ENCODE measurements at places on chromosomes 3 and 15.

DNA sequence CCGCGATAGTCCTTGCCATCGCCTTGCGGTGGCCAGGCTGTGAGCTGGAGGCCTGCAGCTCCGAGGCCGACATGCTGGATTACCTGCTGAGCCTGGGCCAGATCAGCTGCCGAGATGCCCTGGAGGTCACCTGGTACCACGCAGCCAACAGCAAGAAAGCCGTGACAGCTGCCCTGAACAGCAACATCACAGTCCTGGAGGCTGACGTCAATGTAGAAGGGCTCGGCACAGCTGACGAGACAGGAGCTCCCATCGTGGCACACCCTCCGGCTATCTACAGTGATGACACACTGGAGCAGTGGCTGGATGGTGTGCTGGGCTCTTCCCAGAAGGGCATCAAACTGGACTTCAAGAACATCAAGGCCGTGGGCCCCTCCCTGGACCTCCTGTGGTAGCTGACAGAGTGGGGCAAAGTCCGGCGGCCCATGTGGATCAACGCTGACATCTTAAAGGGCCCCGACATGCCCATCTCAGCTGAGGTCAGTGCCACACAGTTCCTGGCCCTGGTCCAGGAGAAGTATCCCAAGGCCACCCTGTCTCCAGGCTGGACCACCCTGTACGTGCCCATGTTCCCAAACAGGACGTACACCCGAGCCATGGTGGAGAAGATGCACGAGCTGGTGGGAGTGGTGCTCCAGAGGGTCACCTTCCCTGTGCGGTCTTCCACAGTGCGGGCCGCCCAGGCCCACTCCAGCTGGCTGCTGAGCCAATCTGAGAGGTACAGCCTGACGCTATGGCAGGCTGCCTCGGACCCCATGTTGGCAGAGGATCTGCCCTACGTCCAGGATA lies 70.2 kb downstream of the FAM43A start:
- DNase-seq = no peak

GRCh38 chr3:67866571-67866970 lies 212.2 kb upstream of the SUCLG2 start:
- DNase-seq = no peak

- DNase-seq = no peak
These were observed 5.7 kb downstream of the RAD54L2 start for GRCh38 chr3:51544011-51544775.

DNA sequence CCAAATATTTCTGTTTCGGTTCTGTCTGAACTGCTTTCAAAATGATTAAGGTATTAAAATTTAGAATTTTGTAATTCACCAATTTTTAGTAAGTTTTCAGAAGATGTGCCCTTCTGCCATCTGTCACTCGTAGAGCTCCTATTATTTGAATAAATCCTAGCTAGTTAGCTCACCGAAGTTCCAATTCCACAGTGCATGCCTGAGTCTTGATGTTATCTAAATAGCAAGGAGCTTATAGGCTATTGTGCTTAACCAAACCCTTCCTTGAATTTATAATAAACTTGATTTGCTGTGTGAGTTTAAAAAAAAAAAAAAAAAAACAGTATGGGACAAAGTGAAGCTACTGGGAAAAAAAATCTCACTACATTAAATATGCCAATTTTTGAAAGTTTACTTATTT lies 18.7 kb downstream of the ATP13A3 start:
- no peak for DNase-seq

DNA sequence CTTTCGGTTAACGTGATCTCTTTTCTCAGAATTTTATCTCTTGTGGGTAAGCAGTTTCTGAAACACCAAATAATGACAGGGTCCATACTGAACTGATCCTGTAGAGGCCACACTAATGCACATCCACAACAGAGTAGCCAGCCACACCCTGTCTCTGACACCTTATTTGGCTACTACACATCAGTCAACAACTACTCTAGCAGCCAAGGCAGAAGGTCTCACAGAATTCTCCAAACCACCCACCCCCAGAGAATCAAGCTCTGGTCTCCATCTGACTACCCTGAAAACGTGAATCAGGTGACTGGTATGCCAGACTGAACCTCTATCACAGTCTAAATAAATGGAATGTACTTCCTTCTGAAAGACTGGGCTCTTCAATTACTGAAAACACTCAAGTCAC lies 38.0 kb downstream of the EDC3 start:
- DNase-seq = no peak

DNA sequence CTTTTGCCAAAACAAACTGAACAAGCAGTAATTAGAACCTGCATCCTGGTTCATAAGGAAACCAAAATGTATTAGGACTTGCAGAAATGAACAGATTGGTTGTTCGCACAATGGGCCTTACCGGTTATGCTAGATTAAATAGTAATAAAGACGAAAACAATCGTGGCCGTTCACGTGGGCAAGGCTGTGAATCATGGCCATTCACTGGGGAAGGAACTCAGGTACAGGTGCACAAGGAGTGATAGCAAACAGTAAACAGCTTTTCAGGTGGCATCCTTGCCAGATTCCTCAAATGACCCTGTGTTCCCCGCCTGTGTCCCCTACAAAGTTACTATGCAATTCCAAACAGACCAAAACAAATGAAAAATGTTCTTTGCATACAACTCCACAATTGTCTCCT lies 8.2 kb downstream of the LRIG1 start:
- DNase-seq = no peak

- DNase-seq = no peak
These were observed 155.2 kb upstream of the C2CD4B start for GRCh38 chr15:62320259-62320658.

All from NCI-H774 (cell line).